ENCODE measurements at places on chromosomes 16 and 17. TPM values are rescaled to one million over a fixed set of nuclear protein-coding genes. Genes with fewer than 3 reads are reported as not detected.

The OTOP3 gene
- total RNA-seq = not detected

The TAOK1 gene
- 55.5 TPM for total RNA-seq

The ASGR1 gene
- total RNA-seq = not detected

The CBLN1 gene
- not detected for total RNA-seq

The CD79B gene
- 757 TPM for total RNA-seq

The SEZ6L2 gene
- not detected for total RNA-seq

The KRT36 gene
- not detected for total RNA-seq

The ALDH3A1 gene
- not detected for total RNA-seq
